ENCODE measurements at places on chromosomes 4 and X. TPM values are rescaled to one million over a fixed set of nuclear protein-coding genes. Genes with fewer than 3 reads are reported as not detected.

The TMEM150C gene
- total RNA-seq, result 0.80 TPM

The PLP1 gene
- total RNA-seq, result 0.04 TPM

The HNRNPD gene
- total RNA-seq, result 122 TPM

The CACNA1F gene
- total RNA-seq, result 0.28 TPM

The EDA2R gene
- total RNA-seq, result 0.72 TPM

The GYPE gene
- total RNA-seq, result not detected

The FAAH2 gene
- 4.8 TPM for total RNA-seq

The C4orf36 gene
- 2.4 TPM for total RNA-seq

The BANK1 gene
- total RNA-seq, result 1.3 TPM

The ARHGEF6 gene
- 1.2 TPM for total RNA-seq

The MSX1 gene
- total RNA-seq, result 0.36 TPM

The TMEM271 gene
- total RNA-seq, result not detected

The PPAT gene
- total RNA-seq, result 8.8 TPM

The SHISA3 gene
- not detected for total RNA-seq

The SPANXB1 gene
- not detected for total RNA-seq

The AVPR2 gene
- total RNA-seq, result 0.20 TPM

The MAGEA8 gene
- not detected for total RNA-seq

The CXCL1 gene
- total RNA-seq, result 22.9 TPM

The PRIMPOL gene
- total RNA-seq, result 9.9 TPM

The TLR3 gene
- total RNA-seq, result 5.8 TPM

The S100G gene
- not detected for total RNA-seq

The CENPVL2 gene
- total RNA-seq, result not detected

The CYLC1 gene
- total RNA-seq, result not detected

The NPY1R gene
- total RNA-seq, result 0.16 TPM

The HTR2C gene
- total RNA-seq, result not detected

The FAM184B gene
- total RNA-seq, result 0.16 TPM

The FAM47C gene
- total RNA-seq, result not detected

The PDZD4 gene
- total RNA-seq, result 0.68 TPM

The TEX13D gene
- not detected for total RNA-seq

The GJB1 gene
- 0.12 TPM for total RNA-seq

The KIAA1210 gene
- not detected for total RNA-seq

The PDZD11 gene
- total RNA-seq, result 44.7 TPM

The P2RY8 gene
- total RNA-seq, result 0.52 TPM

The WDFY3 gene
- total RNA-seq, result 46.7 TPM

The ZAR1 gene
- not detected for total RNA-seq

The MID1IP1 gene
- 47.6 TPM for total RNA-seq

The AKAP14 gene
- not detected for total RNA-seq

The HPGD gene
- total RNA-seq, result 50.5 TPM

The KLB gene
- 0.32 TPM for total RNA-seq

The MBNL3 gene
- 27.8 TPM for total RNA-seq

The SOX3 gene
- total RNA-seq, result not detected

The SMIM10L2A gene
- 1.4 TPM for total RNA-seq

The SERPINA7 gene
- total RNA-seq, result not detected

The TRPC5OS gene
- not detected for total RNA-seq

The PGRMC2 gene
- total RNA-seq, result 32.2 TPM

The SMIM31 gene
- not detected for total RNA-seq

The UBA1 gene
- 190 TPM for total RNA-seq

The MID2 gene
- 17.8 TPM for total RNA-seq

The SSX4B gene
- total RNA-seq, result not detected

The CXorf65 gene
- not detected for total RNA-seq

The KCNE5 gene
- not detected for total RNA-seq

The CXCL13 gene
- 9.0 TPM for total RNA-seq

The GPC4 gene
- total RNA-seq, result 2.7 TPM

The ADH1B gene
- 14.2 TPM for total RNA-seq

The WDR19 gene
- 9.3 TPM for total RNA-seq

All from esophagus mucosa (tissue), 1 donor.